ENCODE measurements at places on chromosomes 2 and 18.

DNA sequence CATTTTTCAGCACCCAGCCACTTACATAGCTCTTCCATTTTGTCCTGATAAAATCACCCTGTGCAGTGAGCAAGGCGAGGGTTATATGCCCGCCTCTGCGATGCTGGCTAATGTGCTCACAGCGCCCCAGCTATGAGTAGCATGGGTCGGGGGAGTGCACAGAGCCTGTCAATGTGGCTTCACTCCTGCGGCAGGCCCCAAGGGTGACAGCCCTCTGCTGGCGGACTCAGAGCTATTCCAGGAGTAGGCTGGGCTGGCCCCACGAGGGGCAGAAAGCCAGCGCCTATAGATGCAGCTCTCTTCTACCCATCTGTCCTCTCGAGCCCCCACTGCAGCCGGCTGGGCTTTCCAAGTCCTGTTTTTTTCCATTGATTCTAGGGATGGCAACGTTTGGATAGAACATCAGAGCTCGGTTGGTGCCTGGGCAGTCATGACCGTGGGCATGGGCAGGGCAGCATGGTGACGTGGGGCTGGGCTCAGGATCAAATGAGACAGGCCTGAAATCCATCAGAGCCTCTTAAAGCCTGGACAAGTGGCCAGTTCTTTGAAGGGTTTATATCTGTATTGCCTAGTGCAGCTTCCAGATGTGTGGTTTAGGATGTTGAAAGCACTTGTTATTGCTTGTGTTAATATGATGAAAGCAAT is 134.7 kb downstream of the MCFD2 start:
- DNase-seq = no peak

DNA sequence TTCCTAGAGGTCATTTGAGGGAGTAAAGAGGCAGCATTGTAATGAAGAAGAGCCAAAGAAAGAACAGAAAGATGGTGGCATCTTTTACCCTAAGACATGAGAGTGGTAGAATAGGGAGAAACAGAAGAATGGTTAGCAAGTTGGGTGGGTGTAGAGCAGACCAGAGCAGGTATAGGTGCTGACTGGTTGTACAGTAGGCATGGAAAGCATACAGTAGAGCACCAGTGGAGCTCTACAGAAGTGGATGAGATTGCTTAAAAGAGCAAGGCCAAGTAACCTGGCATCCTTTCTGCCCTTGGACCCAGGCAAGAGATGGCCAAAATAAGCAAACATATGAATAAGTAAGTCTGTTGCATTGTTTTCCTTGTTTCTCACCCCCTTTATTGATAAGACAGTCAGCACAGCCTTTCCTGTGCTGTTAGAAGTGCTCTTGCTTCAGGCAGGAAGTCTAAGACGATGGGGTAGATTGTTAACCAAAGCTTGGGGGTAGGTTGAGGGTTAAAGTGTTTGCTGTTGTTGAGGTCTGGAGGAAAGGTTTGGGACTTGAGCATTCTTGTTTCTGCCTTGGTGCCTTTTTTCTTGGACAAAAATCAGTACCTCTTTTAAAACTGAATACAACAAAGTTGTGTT is 76.9 kb downstream of the DIS3L2 start:
- DNase-seq = no peak

DNA sequence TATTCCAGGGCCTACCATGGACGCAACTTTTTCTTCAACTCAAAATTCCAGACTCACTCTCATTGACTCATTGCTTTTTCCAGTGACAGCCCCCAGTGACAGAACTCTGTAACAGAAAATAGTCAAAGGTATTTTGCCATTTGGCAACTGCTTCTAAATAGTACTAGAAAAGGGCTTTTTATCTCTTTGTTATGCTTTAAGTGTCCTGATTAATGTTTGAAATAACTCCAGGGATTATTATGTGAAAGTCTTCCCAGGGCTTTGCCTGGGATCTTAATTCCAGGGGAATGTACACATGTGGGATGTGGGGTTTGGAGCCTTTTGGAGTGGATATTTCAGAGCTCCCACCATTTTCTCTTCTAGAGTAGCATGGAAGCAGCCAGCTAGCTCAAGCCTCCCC is 198.8 kb downstream of the KCNS3 start:
- no peak for DNase-seq

DNA sequence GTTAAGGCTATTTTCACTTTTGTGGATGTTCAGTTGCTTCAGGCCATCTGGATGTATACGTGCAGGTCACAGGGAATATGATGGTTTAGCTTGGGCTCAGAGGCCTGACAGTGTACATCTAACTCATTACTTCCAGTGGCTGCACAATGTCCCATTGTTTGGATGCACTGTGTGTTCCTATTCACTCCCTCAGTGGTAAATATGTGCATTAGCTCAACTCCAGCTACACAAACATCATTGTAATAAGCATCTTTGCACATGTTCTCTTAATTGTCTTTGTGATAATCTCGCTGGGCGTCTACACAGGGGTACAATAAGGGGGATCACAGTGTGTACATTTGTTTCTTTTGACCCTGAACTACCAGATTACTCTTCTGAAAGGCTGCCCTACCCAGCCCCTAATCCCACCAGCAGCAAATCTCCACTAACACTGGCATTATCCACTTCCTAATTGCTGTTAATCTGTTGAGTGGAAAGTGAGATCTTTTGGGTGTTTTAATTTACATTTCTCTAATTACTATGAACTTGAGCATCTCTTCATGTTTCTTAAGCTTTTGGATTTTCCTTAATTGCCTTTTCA is 56.1 kb upstream of the POLE4 start:
- no peak for DNase-seq

DNA sequence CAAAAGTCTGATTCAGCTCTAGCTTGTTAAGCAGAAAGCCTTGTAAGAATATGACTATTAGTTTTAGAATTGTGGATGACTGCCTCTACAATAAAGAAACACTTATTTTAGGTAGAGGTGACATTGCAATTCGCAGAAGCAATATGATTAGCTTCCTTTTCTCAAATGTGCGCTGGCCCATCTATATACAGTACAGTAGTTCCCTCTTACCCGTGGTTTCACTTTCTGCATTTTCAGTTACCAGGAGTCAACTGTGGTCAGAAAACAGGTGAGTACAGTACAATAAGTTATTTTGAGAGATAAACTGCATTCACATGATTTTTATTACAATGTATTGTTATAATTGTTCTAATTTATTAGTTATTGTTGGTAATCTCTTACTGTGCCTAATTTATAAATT is 405.1 kb downstream of the GPD2 start:
- no peak for DNase-seq

DNA sequence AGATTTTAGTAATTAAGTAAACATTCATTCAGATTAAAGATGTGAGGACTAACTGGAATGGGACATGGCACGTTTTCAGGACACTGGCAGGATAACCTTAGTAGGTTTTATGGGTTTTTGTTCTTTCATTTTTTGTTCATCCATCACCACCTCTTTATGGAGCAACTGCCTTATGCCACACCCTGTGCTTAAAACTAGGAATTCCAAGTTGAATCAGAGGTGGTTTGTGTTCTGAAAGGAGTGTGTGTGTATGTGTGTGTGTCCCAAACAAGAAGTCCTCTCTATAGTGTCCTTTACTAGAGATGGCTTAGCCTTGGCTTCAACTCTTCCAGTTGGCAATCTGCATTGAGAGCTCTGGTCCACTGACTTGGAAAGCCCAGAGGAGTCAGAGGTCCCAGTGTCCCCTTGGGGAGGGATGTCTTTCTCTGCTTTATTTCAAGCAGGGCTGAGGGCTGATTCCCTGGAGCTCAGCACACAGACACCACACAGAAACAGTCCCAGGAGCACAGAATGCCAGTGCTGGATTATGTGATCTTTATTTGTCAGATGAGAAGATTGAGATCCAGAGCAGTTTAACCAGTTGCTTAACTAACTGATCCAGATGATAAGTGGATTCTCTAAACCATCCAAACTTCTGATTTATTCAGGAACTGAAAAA is 25.2 kb downstream of the RHOB start:
- no peak for DNase-seq

DNA sequence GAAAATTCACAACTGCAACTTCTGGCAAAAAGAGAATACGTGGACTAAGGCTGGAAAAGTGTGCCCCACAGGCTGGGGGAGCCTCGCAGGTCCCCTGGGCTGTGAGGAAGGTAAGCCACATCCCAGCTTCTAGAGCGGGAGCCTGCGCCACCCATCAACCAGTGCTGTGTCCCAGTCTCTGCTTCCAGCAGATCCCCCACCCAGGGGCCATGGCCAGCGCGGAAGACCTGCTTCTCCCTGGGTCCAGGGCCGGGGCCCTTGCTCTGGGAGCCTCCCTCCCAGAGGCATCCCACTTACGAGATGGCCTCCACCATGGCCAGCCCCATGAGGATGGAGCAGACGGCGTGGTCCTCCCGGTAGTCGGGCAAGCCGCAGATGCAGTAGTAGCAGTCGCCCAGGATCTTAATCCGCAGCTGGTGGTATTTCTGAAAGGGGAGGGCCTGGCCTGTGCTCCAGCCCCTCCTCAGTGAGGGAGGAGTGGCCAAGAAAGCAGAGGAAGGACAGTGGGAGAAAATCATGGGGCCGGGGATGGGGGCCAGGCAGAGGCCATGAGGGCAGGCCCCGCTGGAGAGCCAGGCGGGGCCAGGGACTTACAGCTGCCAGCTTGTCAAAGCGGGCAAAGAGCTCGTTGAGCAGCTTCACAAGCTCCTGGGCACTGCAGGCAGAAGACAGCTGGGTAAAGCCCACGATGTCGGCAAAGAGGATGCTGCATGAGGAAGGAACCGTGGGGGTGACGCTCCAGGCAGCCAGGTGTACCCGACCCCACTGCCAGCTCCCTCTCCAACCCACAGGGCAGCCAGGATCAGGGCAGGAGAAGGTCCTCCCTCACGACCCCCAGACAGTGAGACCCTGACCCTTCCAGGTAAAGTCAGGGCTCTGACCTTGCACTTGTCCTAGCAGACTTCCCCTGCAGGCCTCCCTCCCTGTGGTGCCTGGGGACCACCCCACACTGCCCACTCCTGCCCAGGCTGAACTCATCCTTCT is 48.0 kb downstream of the CENPO start:
- no peak for DNase-seq

All from stimulated activated CD4-positive, alpha-beta T cell treated with anti-CD3 and anti-CD28 coated beads, Interleukin-1b, Interleukin-23, amount 100 ng/mL, for 1 hour (primary cell).